Epithelial cell of esophagus (primary cell): ENCODE measurements at places on chromosomes 3 and 15.

GRCh38 chr3:20527368-20527767 lies 341.4 kb upstream of the SGO1 start:
- DNase-seq, result peak; percentile 6

GRCh38 chr3:145144361-145144760 lies 1016.6 kb downstream of the PLOD2 start:
- DNase-seq, result no peak

DNA sequence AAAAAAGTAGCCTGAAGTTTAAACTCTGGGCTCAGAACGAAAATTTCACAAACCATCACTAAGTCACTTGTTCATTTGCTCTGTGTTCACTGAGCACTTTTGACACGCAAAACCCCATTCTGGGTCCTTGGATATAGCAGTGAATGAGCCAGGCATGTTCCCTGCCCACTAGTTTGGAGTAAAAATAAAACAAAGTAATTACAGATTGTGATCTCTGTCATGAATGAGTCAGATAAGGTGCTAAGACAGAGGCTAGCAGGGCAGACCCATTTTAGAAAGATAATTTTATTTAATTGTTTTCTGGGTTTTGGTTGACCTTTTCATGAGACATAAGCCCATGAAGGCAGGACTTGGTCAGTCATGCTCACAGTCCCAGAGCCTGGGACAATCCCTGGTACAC lies 84.1 kb upstream of the ARHGEF3 start:
- no peak for DNase-seq

DNA sequence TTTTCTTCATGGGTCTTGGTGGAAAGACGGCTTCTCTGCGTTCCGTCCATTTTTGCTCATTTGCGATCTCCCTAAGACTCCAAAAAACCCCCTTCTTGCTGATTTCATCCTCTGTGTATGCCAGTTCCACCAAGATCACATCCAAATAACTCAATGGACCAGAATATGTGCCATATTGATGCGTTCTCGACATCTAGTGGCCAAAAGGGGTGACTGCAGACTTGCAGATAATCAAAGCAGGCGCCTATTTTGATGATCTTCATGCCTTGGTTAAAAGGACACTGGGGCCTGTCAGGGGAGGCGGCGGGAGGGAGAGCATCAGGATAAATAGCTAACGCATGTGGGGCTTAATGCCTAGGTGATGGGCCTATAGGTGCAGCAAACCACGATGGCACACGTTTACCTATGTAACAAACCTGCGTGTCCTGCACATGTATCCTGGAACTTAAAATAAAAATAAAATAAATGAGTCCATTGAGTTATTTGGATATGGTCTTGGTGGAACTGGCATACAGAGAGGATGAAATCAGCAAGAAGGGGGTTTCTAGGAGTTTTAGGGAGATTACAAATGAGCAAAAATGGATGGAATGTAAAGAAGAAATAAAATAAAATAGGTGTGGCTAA lies 104.2 kb upstream of the RAD18 start:
- peak; percentile 60 for DNase-seq

DNA sequence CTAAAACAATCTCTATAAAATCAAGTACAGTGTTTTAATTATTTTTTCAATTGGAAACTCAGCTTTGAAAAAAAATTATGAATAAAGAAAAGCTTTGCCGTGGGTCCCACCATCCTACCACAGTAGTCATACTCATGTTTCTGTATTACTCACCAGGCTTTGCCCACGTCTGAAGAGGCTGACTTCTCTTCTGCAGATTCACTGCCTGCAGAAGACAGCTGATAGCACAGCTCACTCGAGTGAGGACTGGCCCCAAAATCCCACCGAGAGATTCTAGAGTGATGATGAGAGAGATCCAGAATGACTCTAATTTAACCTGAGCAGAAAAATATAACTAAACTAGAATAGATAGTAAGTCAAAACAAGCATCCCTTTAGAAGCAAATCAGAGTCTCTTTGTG lies 11.9 kb downstream of the C2CD4B start:
- no peak for DNase-seq

GRCh38 chr3:15512166-15512565 lies 9.3 kb downstream of the COLQ start:
- no peak for DNase-seq
